GM23338 (cell line): ENCODE measurements at places on chromosomes 3 and 15.
A peak's percentile ranks its signal among the peaks of the same experiment; 100 is the strongest.

DNA sequence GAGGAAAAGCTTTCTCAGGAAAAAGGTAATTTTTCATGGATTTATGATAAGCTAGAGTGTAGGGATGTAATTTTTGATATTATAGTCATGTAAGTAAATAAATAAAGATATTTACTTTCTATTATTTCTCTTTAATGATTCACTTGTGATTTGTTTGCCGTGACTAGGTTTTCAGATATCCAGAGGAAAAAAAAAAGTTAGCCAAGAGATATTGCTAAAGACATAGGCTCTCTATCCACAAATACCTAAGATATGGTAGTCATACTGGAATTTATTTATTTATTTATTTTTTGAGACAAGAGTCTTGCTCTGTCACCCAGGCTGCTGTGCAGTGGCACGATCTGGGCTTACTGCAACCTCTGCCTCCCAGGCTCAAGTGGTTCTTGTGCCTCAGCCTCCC, 59.9 kb downstream of the AP4E1 start:
- no peaks in the 10 kb centered on the region for H3K4me1 ChIP-seq
- no peak overlapping the region for H3K27ac ChIP-seq
- peaks cover 15% of the 10 kb centered on the region; the same call in 1 of the 2 replicates for H3K36me3 ChIP-seq
- DNase-seq = no peak
- H3K27me3 ChIP-seq = no peaks in the 10 kb centered on the region

- H3K36me3 ChIP-seq = peaks cover 49% of the 10 kb centered on the region
- DNase-seq = peak; percentile 87
- H3K4me1 ChIP-seq = peaks cover 32% of the 10 kb centered on the region
- peak overlapping the region; percentile 84 for H3K27ac ChIP-seq
- H3K4me3 ChIP-seq = no peak overlapping the region
- H3K27me3 ChIP-seq = no peaks in the 10 kb centered on the region
These were observed 89.2 kb downstream of the RBPMS2 start for GRCh38 chr15:64686130-64686735.

GRCh38 chr15:33068007-33068481, 126.5 kb downstream of the FMN1 start:
- H3K4me1 ChIP-seq = peaks cover 43% of the 10 kb centered on the region
- peak overlapping the region; percentile 97 for H3K27ac ChIP-seq
- peak overlapping the region; percentile 44 for H3K4me3 ChIP-seq
- H3K27me3 ChIP-seq = no peaks in the 10 kb centered on the region
- DNase-seq = peak; percentile 57

- peaks cover 10% of the 10 kb centered on the region for H3K4me1 ChIP-seq
- H3K4me3 ChIP-seq = peak overlapping the region; percentile 82
- H3K36me3 ChIP-seq = no peaks in the 10 kb centered on the region
- no peak overlapping the region for H3K27ac ChIP-seq
- DNase-seq = no peak
These were observed 57.2 kb upstream of the ZBTB38 start for GRCh38 chr3:141311170-141311495.

GRCh38 chr3:134910026-134910425, 115.0 kb downstream of the EPHB1 start:
- H3K4me1 ChIP-seq = no peaks in the 10 kb centered on the region
- no peak overlapping the region for H3K27ac ChIP-seq
- no peaks in the 10 kb centered on the region for H3K36me3 ChIP-seq

DNA sequence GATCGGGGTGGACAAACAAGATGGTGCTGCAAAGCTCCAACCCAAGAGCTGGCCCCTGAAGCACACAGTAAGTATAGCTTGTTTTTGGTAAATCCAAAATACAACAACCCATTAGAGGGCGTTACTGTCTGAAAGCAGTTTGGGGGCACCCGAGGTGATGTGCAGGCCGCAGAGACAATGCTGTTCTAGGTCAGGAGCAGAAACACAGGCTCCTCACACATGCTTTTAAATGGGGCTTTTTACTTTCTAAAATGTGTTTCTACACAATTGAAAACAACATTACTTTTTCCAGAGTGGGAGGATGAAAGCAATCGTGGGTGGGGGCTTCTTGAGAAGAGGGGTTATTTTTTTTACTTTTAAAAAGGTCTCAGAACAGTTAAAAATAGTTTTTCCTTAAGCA, 1029.3 kb upstream of the CFAP20DC start:
- no peak overlapping the region for H3K4me3 ChIP-seq
- H3K4me1 ChIP-seq = 0 out of 2 replicates have a peak, but pooled peaks cover 5% of the 10 kb centered on the region
- DNase-seq = peak; percentile 60
- H3K27me3 ChIP-seq = no peaks in the 10 kb centered on the region
- no peaks in the 10 kb centered on the region for H3K36me3 ChIP-seq

- H3K27me3 ChIP-seq = no peaks in the 10 kb centered on the region
- no peak for DNase-seq
- no peak overlapping the region for H3K27ac ChIP-seq
- no peaks in the 10 kb centered on the region for H3K4me1 ChIP-seq
- H3K36me3 ChIP-seq = peaks cover 9% of the 10 kb centered on the region; the same call in 1 of the 2 replicates
These were observed 17.0 kb downstream of the BCL6 start for GRCh38 chr3:187728248-187728647.

DNA sequence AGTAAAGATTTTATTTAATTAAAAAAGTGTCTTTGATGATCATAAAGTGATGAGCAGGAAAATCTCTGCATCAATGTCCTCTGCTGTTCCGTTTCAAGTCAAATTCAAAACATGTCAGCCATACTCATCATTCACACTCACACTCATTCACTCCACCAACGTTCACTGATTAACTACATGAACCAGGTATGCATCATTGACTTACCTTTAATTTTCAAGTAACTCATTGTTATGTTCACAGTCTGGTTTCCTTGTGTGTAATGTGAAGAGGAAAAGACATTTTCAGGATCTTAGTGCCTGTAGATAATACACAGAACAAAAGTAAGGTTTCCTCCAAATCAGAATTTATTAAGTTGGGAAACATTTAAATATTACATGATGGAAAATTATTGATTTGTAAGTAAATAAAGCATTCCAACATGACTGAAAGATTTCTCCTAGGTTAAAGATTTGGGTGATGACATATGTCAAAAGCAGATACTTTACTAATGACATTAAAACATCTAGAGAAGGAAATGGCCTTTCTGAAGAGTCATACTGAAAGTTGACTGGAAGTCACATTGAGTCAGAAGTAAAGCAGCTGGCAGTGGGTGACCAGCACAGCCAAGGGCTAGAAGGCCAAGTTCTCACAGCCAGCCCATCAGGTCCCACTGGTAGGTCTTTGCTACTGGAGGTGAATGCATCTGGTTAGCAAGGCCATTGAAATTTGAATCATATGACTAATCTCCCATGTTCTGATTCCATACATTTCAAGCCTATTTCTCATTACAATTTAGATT, 251.9 kb downstream of the CDIN1 start:
- H3K4me1 ChIP-seq = no peaks in the 10 kb centered on the region
- no peak overlapping the region for H3K4me3 ChIP-seq
- no peaks in the 10 kb centered on the region for H3K27me3 ChIP-seq

- no peaks in the 10 kb centered on the region for H3K36me3 ChIP-seq
- H3K27ac ChIP-seq = 0 out of 2 replicates have a peak overlapping the region, but pooled peaks have one; percentile 3
- H3K27me3 ChIP-seq = no peaks in the 10 kb centered on the region
- H3K4me3 ChIP-seq = no peak overlapping the region
These were observed 145.8 kb downstream of the LPP start for GRCh38 chr3:188299708-188300107.

DNA sequence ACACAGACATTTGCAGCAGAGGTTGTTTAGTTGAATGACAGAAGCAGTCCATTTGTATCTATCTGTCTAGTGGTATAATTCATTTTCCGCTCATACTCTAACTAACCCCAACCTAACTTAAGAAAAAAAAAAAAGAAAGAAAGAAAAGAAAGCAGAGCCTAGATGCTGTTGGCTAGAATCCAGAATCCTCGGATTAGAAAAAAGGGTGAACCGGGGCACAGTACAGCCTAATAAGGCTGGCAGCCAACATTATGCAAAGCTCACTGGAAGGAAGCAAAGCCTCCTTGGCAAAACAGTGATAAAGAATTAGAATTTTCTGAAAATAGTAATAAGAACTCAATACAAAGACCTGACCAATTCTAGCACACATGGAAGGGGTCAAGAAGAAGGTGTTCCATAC, 640.8 kb downstream of the TUSC7 start:
- no peaks in the 10 kb centered on the region for H3K4me1 ChIP-seq
- no peaks in the 10 kb centered on the region for H3K27me3 ChIP-seq
- no peaks in the 10 kb centered on the region for H3K36me3 ChIP-seq
- DNase-seq = no peak
- H3K4me3 ChIP-seq = no peak overlapping the region

DNA sequence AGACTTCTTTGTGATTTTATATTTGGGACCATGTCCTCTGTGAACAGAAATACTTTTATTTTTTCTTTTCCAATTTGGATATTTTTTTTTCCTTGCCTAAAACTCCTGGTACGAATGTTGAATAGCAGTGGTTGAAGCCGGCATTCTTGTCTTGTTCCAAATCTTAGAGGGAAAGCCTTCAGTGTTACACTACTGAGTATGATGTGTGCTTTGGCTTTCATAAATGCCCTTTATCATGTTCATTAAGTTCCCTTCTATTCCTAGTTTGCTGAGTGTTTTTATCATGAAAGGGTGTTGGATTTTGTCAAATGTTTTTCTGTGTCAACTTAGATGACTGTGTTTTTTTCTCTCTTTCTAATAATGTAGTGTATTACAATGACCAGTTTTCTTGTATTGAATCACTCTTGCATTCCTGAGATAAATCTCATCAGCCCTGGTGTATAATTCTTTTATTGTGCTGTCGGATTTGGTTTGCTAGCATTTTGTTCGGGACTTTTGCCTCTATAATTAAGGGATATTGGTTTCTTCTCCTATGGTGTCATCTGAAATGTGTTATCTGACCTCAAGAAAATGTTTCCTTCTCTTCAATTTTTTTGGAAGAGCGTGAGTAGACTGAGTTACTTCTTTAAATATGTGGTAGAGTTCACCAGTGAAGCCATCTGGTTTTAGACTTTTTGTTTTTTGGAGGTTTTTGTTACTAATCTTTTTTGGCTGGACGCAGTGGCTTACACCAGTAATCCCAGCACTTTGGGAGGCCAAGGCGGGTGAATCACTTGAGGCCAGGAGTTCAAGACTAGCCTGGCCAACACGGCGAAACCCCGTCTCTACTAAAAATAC, 33.3 kb downstream of the MAP1A start:
- H3K4me3 ChIP-seq = no peak overlapping the region
- no peaks in the 10 kb centered on the region for H3K36me3 ChIP-seq
- no peak overlapping the region for H3K27ac ChIP-seq
- no peaks in the 10 kb centered on the region for H3K4me1 ChIP-seq
- no peaks in the 10 kb centered on the region for H3K27me3 ChIP-seq

DNA sequence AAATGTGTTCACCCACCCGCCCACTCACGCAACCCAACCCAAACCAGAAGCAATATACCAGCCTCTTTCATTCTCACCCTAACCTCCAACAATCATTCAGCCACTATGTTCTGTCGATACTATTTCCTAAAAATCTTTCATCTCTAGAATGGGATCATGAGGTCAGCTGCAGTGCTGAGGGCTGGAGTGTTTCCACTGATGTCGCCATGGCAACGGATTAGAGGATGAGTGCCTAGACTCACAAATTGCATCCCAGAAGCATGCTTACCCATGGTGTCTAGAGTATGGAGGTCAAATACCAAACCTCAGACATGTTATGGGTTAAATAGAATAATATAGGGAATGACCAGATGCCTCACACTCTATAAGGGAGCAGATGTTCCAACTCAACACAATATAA, 138.5 kb downstream of the GABRB3 start:
- H3K36me3 ChIP-seq = no peaks in the 10 kb centered on the region
- peak; percentile 58 for DNase-seq
- peak overlapping the region; percentile 76; the same call in 1 of the 2 replicates for H3K27ac ChIP-seq
- peaks cover 65% of the 10 kb centered on the region for H3K4me1 ChIP-seq

DNA sequence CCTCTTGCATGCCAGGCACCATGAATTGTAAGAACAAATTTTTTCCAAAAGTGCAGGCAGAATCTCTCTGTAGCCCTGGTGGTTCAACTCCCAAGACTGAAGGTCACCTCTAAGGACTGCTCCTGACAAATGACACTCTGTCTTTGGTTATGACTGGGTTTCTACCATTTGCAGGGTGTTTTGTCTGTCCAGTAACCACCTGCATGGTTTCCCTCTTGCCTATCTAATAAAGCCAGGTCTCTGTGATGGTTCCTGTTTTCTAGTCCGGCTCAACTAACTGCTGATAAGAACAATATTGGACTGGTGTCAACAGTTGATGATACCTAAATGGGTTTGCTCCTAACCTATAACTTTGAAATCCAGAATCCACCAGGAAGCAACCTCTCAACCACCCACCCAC, 43.7 kb downstream of the ATP8B4 start:
- DNase-seq = no peak
- H3K27ac ChIP-seq = no peak overlapping the region
- no peaks in the 10 kb centered on the region for H3K4me1 ChIP-seq
- H3K36me3 ChIP-seq = no peaks in the 10 kb centered on the region

- H3K36me3 ChIP-seq = no peaks in the 10 kb centered on the region
- DNase-seq = no peak
- H3K4me3 ChIP-seq = peak overlapping the region; percentile 94
- H3K27me3 ChIP-seq = no peaks in the 10 kb centered on the region
- 0 out of 2 replicates have a peak overlapping the region, but pooled peaks have one; percentile 57 for H3K27ac ChIP-seq
- peaks cover 8% of the 10 kb centered on the region; the same call in 1 of the 2 replicates for H3K4me1 ChIP-seq
These were observed 239 bp upstream of the ZFYVE19 start for GRCh38 chr15:40806672-40807027.

- H3K27me3 ChIP-seq = no peaks in the 10 kb centered on the region
- peaks cover 10% of the 10 kb centered on the region; the same call in 1 of the 2 replicates for H3K36me3 ChIP-seq
- H3K4me3 ChIP-seq = no peak overlapping the region
- DNase-seq = peak; percentile 50
- H3K27ac ChIP-seq = no peak overlapping the region
- H3K4me1 ChIP-seq = no peaks in the 10 kb centered on the region
These were observed 442.5 kb downstream of the EPHB1 start for GRCh38 chr3:135237371-135238143.

DNA sequence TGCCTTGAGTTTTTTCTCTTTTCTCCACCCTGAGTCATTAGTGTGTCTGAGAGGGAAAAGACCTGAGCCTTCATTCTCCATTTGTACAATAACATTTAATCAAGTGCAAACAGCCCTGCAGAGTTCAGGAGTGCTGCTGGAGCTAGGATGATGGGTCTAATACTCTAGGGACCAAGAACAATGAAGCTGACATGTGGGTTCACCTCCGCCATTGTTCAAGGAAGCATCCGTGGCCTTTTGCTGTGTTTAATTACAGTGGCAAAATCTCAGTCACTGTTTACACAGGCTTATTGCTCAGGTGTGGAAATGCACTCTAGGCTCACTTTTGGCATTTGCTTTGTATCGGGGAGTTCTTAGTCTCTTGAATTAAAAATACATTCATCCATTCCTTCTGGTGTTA, 259.6 kb downstream of the LRTM1 start:
- no peak for DNase-seq
- H3K27ac ChIP-seq = no peak overlapping the region
- H3K4me1 ChIP-seq = peaks cover 34% of the 10 kb centered on the region
- no peaks in the 10 kb centered on the region for H3K36me3 ChIP-seq

DNA sequence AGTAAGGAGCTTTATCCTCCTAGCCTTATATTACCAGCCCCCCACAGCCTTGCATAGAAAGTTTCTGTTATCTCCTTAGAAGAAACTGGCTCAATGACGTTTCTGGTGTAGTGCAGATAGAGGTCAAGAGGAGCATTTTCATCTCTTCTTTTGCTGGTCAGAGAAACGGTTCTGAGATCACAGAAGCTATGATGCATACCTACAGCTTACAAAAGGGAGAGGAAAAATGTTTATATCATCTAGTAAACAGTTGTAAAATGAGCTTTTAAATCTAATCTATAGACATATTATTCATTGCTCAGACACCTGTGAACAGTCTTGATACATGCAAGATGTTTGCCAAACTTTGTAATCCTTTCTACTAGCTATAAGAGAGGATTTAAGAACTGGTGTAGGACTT, 68.0 kb downstream of the GMPS start:
- H3K4me1 ChIP-seq = no peaks in the 10 kb centered on the region
- no peak overlapping the region for H3K27ac ChIP-seq
- peaks cover 23% of the 10 kb centered on the region; the same call in 1 of the 2 replicates for H3K36me3 ChIP-seq
- no peaks in the 10 kb centered on the region for H3K27me3 ChIP-seq
- H3K4me3 ChIP-seq = no peak overlapping the region
